ENCODE measurements at places on chromosomes 5 and 9.

DNA sequence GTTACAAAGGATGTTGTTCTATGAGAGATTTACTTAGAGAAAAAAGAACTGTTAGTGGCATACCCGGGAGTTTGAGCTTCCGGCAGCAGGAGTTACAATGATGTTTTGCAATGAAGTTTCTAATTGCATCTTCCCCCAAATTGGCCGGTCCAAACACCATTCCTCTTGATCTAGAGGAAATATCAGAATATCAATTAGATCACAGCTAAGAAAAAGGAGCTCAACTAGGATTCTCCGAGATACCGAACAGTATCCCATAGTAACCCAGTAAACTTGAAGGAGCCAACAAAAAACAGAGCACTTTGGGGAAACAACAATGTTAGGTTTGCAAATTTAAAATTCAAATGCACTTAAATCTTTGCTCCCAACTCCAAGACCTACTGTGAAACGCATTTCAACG is 159.5 kb downstream of the TRPM6 start:
- DNase-seq, result no peak

DNA sequence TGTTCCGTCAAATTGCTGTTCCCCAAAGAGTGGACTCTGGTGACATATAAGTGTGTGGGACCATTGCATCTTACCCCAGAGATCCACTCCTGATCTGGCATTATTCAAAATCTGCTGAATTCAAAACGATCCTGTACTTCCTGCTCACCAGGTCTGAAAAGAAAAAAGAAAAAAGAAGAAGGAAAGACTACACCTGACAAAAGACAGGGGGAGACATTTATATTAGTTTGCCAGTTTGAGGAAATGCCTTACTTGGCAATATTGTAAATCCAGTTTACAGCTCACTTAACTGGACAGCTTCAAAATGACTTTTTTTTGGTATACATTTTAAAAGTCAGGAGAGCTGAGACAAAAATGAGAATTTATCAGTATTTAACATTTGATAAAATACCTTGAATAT is 15.0 kb upstream of the GRHPR start:
- no peak for DNase-seq

DNA sequence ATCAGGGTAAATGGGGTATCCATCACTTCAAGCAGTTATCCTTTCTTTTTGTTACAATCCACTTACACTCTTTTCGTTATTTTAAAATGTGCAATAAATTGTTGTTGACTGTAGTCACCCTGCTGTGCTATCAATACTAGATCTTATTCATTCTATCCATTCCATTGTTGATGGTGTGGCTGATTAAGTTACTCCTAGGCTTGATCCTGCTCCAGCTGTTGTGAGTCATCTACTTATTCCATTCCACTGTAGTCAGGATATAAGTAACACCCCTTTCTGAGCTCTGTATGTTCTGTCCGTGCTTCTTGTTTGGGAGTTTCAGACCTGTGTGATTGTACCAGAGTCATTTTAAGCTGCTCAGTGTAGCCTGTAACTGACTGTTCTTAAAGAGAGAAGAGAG is 122.5 kb upstream of the RUSC2 start:
- no peak for DNase-seq

DNA sequence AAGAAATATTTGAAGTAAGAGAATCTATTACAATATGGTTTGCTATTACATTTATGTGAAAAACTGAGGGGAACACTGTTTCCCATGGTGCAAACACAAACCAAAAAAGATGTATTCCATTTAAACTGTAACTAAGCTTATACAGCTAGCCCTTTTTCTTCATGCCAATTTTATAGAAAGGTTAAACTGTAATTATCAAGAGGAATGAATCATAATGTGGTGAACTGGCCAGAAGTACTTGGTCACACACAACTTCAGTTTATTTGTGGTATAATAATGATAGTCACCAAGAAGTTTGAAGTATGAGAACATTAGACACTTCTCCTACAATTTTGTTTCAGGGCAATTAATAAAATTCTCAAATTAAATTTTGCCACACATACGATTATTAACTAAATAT is 177.9 kb downstream of the XRCC4 start:
- DNase-seq, result no peak

DNA sequence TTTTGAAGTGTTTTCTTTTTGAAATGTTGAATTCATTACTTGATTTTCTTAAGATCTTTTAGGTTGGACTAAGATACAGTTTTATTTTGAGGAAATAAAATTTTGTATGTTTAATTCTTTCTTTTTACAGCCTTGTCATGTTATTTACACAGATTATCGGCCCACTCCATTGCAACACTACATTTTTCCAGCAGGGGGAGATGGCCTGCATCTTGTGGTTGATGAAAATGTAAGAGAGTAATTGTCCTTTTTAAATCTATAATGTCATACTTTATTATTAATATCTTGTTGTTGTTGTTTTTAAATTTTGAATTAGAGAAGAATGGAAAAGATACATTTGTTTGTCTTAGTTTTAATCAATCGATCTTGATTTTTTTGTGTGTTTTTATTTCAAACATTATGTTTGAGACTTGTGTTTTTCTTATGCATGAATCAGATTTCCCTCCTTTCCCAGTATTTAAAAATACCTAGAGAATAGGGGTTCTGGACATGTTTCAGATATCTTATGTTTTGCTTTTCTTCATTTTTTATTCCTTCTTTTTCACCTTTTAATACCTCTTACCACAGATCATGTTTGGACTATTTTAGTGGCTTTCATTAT is 36.7 kb downstream of the MTREX start:
- DNase-seq, result no peak

DNA sequence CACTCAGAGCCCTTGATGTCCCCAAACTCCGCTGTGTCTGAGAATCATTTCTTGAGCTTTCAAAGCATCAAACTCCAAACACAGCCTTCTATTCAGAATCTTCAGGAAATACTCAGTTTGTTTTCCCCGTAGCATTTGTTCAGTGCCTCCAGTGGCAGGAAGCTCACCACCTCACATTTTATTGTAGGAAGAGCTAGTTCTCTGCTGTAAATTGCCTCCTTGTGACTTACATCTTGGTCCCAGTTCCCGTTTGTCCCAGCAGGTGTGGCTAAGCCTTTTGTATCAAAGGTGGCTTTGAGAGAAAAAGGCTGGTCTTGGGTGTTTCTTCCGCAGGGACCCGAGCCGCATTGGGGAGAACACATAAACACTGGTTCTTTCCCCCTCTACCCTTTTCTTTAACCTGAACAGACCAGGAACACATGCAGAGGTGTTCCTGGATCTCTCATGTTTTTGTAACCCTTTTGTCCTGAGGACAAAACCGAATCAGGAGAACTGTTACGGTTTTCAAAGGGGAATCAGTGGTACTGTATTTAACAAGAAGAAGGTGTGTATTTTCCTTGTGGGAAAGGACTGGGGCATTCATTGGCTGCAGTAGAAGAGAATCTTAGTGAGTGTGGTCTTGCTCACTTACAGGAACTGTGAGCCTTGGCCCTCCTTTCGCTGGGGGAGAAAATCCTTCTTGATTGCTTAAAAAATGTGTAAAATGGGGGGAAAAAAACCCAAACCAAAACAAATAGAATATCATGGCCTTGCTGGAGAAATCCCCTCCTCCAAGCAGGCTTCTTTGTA is 1.9 kb downstream of the OSMR start:
- no peak for DNase-seq

- DNase-seq, result no peak
These were observed 558.3 kb downstream of the DTWD2 start for GRCh38 chr5:118430076-118430475.

DNA sequence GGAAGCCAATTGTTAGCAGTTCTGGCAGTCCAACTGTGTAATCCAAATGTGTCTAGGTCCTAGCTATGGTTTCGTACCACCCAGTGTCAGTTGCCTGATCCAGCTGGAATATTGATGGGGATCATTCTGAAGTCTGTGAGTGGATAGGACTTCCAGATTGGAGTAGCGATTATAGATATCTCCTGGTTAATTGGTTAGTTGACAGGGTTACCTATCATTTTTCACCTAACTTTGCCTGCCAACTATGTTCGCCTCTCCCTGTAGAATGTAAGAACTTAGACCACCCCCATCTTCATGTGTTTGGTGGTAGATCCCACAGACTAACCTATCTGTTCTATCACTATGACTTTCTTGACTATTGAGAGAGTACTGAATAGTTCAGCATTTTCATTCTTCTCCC is 59.9 kb downstream of the TEK start:
- no peak for DNase-seq

- DNase-seq, result no peak
These were observed 43.9 kb downstream of the MAPKAP1 start for GRCh38 chr9:125663127-125663526.

GRCh38 chr5:15021266-15022046 is 149.9 kb upstream of the ANKH start:
- DNase-seq, result no peak

DNA sequence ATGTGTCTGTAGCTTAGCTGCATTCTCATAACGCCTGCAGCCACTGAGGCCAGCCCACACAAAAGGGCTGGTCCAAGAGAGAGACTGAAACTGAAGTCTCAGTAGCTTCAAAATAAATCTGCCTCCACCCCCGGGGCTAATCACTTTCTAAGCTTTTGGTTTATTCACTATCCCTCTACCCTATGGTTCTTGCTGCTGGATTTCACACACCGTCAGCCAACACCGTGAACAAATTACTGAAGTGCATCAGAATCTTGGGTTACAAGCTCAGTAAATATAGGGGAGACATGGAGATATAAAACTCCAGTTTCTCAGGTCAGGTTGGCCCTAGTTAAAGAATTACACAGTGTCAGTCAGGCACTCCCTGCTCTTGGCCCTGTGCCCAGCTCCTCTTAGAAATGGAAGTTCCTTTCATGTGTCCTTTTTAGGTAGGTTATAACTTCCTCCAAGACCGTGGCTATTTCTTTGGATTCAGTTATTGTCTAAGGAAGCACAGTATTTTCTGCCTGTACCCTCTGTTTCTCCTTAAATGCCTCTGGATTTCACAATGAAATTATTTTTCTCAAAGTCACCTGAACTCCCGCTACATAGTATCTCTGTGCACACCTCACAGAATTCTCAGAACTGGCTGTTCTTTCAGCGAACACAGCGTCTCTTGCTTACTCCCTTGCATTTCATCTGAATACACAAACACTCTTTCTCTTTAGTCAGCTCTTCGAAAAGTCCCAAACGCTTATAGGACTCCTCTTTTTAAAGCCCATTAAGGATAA is 112.5 kb downstream of the FAM174A start:
- no peak for DNase-seq

DNA sequence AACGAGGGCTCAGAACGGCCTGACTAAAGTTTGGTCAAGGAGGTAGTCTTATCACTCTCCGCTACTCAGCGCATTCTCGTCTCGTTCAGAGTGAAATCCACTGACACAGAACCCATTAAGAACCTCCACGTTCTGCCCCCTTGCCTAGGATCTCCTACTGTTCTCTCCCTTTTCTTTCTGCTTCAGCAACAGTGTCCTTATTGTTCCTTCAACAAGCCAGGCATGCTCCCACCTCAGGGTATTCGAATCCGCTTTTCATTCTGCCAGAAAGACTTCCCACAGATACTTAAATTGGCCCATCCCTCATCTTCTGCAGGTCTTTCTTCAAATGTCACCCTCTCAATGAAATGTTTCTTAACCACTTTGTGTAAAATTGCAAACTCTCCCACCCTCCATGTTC is 4.3 kb upstream of the ZNF354C start:
- DNase-seq, result no peak

DNA sequence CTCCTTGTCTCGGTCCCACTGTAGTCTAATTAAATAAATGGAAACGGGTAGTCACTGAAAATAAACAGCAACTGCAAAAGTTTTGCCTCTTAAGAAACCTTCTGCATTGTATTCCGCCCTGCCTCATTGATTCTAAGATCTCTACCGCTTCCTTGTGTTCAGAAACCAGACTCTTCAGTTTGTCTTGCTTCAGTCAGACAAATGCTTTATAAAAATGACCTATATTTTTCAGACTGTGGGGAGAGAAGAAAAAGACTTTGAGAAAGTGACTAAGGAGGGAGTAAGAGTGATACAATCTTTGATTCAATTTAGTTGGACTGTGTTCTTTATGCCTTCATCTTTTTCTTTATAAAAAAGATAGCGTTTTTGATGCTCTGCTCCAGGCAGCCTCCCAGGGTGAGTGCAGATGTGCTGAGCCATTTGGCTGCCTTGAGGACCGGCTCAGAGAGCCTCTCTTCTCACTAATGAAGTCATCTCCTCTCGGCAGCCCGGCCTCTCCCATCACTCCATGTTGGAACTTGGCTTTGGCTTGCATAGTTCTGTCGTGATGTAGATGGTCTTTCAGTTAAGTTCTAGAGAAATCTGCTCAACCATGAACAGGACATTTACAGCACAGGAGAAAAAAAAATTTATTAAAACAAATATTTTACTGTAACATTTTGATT is 4.0 kb upstream of the VCAN start:
- no peak for DNase-seq

DNA sequence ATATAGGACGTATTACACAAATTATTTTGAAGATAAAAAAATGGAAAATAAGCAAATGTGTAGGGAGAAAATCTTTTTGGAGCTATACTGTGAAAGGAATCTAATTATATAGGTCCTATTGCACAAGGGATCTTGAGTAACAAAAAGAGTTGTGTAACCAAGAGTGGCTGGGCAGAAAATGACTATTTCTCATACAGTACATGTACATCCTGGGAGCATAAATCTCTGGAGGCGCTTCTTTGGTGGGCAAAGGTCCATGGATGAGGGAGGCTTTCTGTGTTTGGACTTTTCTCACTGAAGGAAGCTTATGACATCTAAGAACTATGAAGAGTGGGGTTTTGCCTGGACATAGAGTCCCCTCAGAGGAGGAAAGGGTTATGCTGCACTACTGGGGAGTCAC is 29.8 kb downstream of the ANKS6 start:
- DNase-seq, result no peak

DNA sequence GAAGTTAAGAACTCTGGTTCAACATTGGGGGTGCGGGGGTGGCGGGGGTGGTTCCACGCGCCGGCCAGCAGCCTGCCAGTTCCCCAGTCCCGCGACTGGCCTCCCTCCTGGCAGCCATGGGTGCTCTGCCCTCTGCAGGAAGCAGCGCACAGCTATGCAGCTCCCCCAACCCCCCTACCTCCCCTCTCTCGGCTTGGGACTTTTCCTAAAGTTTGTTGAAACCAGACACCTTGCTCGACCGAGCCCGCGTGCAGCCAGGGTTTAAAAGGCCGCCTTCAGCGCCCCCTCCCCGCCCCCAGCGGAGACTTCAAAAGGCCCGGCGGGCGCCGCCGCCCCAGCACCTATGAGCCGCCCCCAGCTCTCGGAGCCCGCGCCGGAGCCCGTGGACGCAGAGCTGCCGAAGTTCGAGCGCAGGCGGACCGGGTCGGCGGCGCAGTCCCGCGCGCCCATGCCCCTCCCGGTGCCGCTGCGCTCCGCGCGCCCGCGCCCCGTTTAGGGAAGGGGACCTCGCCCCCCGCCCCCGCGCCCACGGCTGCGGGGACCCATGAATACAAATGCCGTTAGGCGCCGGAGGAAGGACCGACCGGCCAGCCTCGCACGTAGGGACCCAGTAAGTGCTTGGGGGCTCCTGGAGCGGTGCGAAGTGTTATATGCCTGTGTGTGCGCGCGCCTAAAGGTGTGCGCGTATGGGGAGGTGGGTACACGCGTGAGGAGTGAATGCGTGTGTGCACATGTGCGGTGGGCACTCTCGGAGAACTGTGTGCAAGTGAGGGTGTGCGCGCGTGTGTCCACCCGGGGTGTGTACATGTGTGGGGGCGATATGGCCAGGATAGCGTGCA is 1.4 kb upstream of the COL27A1 start:
- DNase-seq, result no peak

- no peak for DNase-seq
These were observed 12.9 kb downstream of the BARHL1 start for GRCh38 chr9:132595319-132595718.

GRCh38 chr9:136996361-136997292 is at the start of gene CLIC3:
Gene CLIC3, minus strand, starts transcription at chr9:136996568. Its CDS starts 25 bp downstream, at chr9:136996543.
- DNase-seq, result no peak

GRCh38 chr5:128121651-128122050 is 38.1 kb downstream of the SLC12A2 start:
- DNase-seq, result no peak
